ENCODE measurements at places on chromosomes 4 and X.

DNA sequence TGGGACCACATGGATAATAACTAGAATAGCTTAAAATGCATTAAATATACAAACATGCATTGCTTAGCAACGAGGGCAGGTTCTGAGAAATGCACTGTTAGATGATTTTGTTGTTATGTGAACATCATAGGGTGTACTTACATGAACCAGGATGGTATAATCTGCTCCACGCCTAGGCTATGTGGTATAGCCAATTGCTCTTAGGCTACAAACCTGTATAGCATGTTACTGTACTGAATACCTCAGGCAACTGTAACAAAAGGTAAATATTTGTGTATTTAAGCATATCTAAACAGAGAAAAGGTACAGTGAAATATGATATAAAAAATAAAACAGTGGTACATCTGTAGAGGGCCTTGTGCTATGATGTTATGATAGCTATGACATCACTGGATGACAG is 169.2 kb upstream of the IL15 start:
- DNase-seq, result no peak

DNA sequence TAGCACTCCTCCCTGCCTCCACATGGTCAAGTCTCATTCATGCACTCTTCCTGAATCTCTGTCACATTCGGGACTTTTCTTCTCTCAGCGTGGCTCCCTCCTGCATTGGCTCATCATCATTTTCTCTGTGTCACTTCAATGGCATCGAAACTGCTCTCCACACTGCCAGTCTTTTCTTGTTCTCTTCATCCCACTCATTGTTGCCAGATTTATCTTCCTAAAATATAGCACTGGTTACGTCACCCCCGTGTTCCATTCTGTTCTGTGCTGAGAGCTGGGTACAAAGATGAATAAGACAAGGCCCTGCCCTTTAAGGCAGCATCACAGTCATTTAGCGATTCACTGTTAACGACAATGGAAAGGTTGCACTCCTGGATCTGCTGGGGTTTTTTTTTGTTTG is 174.4 kb upstream of the TBC1D9 start:
- DNase-seq, result no peak

- no peak for DNase-seq
Measured at GRCh38 chr4:32864713-32865351, 2144.7 kb downstream of the PCDH7 start.

DNA sequence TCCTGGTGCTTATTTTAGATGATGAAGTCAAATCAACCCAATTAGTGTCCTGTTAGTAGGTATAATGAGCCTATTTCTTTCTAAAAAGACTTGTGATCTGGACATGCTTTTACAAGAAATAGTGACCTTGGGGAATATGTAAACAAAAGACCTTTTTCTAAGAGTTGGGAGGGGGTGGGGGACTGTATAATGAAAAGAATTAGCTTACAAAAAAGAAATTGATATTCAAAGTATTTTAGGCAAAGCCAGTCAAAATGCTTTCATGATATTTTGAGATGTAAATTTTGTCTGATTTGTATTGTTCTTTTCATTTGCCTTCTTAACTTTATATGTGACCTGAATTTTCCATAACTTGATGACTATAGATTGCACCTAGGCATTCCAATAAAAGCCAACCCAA is 114.6 kb downstream of the DCTD start:
- DNase-seq, result no peak

DNA sequence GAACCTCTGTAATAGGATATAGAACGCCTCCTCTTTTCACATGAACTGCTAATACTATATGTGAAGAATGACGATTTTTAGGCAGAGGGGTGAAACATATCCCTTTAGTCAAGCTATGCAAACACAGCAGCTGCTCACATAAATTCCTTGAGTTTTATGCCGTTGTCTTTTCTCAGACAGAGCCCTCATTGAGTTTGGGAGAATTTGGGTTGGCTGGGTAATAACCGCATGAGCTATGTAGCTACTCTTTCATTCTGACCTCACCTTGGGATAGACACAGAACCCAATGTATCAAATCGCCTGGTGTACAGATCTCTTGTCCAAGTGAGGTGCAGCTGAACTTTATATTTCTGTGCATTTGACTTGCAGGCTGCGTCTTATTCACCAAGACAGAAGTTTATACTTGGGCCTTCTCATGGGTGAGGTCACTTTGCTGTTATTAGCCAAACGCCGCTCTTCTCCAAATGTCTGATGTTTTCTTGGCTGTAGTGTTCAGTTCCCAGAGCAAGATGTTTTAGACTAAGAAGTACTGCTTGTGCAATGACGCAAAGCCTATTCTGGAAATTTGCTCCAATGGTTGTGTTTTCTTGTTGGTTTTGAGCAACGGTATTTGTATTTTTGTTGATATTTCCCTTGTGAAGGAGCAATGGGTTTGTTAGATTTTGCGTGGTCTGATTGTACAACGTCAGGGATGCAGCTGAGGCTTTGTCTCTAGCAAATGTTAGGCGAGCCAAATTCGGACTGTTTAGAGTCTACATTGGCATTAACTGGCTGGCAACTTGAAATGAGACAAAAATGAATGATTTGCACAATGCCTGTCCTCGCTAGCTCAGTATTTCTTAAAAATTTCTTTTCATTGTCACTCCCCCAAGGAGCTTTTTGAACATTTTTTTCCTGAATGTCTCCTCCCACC is 11.2 kb upstream of the SPARCL1 start:
- no peak for DNase-seq

- DNase-seq, result no peak
Measured at GRCh38 chrX:8906299-8906938, 105.2 kb upstream of the FAM9A start.

GRCh38 chr4:140704392-140704960 is 51.7 kb downstream of the TBC1D9 start:
- no peak for DNase-seq

GRCh38 chr4:102781570-102781969 is 20.8 kb upstream of the MANBA start:
- no peak for DNase-seq

DNA sequence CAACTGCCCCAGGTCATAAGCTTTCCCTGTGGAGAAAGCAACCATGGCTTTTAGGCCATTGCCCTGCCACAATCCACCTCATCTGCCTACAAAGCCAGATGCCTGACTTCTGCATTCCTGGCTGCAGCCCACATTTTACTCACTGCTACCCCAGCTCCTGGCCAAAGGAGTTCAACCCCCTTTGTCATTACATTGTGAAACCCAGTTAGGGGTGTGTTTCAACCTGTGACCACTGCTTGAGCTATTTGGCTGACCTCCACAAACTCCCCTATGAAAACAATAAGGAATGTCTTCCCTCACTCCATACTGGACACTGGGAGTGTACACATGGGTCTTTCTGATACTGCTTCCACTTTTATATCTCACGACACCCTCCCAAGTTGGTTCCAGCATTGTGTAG is 589.2 kb downstream of the SH3BGRL start:
- no peak for DNase-seq

DNA sequence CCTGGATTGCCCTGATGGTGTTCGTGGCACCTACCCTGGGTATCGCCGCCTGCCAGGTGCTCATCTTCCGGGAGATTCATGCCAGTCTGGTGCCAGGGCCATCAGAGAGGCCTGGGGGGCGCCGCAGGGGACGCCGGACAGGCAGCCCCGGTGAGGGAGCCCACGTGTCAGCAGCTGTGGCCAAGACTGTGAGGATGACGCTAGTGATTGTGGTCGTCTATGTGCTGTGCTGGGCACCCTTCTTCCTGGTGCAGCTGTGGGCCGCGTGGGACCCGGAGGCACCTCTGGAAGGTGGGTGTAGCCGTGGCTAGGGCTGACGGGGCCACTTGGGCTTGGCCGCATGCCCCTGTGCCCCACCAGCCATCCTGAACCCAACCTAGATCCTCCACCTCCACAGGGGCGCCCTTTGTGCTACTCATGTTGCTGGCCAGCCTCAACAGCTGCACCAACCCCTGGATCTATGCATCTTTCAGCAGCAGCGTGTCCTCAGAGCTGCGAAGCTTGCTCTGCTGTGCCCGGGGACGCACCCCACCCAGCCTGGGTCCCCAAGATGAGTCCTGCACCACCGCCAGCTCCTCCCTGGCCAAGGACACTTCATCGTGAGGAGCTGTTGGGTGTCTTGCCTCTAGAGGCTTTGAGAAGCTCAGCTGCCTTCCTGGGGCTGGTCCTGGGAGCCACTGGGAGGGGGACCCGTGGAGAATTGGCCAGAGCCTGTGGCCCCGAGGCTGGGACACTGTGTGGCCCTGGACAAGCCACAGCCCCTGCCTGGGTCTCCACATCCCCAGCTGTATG is 1.8 kb downstream of the AVPR2 start:
- DNase-seq, result no peak

DNA sequence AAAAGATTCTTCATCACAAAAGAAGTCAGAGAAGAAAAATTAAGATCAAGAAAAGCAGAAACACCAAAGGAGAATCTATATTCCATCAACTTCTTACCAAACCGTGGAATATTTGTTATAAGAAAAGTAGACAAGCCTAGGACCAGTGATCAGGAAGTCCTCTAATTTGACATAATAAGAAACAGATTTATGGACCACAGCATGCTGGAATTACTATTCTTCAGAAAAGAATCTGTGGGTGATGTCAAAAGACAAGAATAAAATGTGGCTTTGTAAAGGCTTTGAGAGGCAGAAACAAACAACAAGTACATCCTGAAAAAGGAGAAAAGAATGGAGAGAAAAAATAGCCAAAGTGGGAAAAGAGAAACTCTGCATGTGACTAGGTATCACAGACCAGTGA is 123.3 kb downstream of the SLC10A7 start:
- DNase-seq, result no peak

Data from HuH-7 (cell line).